Left forelimb (tissue), 1 donor: ENCODE measurements at places on chromosomes 2 and 18.

DNA sequence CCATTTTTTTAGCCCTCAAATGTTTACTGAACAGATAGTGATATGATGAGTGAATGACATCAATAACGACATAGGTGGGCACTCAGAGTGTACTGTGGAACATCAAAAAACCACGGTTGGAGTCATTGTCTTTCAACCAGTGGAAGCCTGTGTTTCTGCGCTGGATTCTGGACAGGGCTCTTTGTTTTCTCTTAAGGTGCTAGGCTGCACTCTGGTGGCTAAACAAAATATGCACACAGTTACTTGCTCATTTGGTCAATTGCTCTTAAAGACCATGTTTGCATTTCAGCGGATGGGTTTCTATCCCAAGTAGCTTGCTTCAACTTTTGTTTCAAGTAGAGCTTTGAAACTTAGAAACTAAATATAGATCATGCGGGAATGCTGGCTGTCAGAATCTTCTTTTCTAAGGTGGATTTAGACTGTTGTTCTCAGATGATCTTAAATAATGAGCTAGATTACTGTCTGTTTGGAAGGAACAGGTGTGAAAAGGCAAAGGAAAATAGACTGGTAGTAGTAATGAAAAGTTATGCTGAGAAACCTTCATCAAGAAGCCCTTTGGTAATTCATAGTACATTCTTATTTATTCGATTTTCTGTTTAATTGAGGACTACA lies 48.5 kb upstream of the LYPD6B start:
- DNase-seq: no peak

- DNase-seq: no peak
These were observed 174.1 kb downstream of the LRATD1 start for GRCh38 chr2:14806613-14807012.

GRCh38 chr2:22842205-22842869 lies 542.6 kb upstream of the KLHL29 start:
- DNase-seq: no peak

- no peak for DNase-seq
These were observed 1403.3 kb upstream of the DDX18 start for GRCh38 chr2:116411211-116411610.

GRCh38 chr2:9008951-9009664 lies 5.6 kb upstream of the MBOAT2 start:
- no peak for DNase-seq

DNA sequence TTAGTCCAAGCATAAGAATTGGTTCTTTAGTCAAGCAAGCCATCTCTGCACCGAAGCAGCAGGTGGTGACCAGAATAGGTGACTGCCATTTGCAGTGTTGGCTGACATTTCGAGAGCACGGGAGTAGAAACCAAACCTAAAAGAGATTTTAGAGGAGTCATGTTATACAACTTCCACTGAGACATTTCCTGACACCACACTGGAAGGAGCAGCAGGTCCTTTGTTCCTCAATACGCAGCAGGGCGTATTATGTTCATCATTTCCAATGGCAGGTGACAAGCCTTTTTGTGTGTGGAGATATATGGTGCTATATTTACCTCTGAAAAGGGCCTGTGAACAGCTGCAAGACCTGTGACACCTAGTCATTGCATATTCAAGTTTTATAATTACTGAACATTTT lies 418.8 kb upstream of the NETO1 start:
- no peak for DNase-seq

- no peak for DNase-seq
These were observed 10.1 kb downstream of the MBOAT2 start for GRCh38 chr2:8993196-8993901.

DNA sequence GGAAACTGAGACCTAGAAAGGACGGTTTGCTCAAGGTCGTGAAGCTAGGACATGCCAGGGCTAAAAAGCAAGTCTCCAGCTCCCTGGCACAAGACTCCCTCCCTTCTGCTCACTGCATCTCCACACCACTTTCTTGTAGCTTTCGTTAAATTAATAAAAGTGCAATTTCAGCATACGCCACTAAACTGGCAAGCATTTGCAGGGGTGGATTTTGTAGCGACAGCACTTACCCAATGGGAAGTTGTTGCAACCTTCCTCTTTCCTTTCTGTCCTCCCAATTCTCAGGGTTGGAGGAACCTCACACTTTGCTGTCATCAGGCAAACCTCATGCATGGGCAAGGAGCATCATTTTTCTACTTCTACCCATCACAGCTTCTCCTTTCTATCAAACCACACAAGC lies 7.4 kb upstream of the RHOB start:
- DNase-seq: no peak

GRCh38 chr2:96502891-96503636 lies 2.1 kb downstream of the NEURL3 start:
- DNase-seq: no peak

- DNase-seq: no peak
These were observed 5.8 kb upstream of the PSD4 start for GRCh38 chr2:113167962-113168340.

DNA sequence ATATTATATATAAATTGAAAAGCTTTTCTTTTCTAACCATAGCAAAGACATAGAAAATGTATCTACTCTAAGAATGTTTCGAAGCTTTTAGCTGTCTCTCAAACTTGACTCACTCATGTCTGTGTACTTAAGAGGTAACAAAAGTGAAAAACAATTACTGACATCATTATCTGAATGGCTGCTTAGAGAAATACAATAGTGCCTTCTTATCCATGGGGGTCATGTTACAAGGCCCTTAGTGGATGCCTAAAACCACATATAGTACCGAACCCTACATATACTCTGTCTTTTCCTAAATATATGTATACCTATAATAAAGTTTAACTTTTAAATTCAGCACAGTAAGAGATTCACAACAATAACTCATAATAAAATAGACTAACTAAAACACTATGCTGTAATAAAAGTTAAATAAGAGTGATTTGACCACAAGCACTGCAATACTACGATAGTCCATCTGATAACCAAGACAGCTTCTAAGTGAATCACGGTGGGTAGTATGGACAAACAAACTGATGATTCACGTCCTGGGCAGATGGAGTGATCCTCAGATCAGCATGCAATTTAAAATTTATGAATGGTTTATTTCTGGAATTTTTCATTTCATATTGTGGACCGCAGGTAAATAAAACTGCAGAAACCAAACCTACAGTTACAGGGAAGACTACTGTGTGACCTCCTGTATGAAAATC lies 246.2 kb downstream of the XIRP2 start:
- DNase-seq: no peak

DNA sequence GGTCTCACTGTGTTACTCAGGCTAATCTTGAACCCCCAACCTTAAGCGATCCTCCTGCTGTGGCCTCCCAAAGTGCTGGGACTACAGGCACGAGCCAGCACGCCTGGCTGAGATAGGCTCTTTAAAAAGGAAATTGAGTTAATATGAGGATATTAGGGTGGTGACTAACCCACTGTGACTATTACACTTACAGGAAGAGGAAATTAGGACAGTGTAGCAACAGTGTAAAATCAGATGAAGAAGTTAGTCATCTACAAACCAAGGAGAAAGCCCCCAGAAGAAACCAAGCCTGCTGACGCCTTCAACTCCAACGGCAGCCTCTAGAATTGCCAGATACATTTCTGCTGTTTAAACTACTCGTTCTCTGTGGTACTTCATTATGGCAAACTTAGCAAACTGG lies 711.9 kb downstream of the SUCLG1 start:
- no peak for DNase-seq

GRCh38 chr2:3079959-3080948 lies 297.4 kb downstream of the EIPR1 start:
- DNase-seq: no peak
